ENCODE measurements at places on chromosomes 13 and 19. TPM values are rescaled to one million over a fixed set of nuclear protein-coding genes. Genes with fewer than 3 reads are reported as not detected.

DNA sequence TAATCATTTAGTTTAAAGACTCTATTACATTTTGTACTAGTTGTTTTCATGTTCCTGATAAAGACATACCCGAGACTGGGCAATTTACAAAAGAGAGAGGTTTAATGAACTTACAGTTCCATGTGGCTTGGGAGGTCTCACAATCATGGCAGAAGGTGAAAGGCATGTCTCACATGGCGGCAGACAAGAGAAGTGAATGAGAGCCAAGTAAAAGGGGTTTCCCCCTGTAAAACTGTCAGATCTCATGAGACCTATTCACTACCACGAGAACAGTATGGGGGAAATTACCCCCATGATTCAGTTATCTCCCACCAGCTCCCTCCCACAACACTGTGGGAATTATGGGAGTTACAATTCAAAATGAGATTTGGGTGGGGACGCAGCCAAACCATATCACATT is 129.2 kb downstream of the PAN3 start:
- no peak overlapping the region for H3K27ac ChIP-seq
- peaks cover 8% of the 10 kb centered on the region for H3K36me3 ChIP-seq

DNA sequence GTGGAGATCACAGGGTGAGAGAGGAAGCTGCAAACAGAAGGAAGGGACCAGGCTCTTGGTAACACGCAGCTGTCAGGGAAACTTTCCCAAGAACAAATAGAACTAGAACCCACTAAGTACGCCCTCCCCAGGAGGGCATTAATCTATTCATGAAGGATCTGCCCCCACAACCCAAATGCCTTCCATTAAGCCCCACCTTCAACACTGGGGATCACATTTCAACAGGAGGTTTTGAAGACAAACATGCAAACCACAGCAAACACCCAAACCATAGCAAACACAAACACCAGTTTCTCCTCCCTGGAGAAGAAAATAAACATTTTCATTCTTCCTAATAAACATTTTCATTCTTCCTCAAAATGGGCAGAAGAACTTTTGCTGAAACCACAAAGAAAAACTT is 329.6 kb downstream of the EFNB2 start:
- no peaks in the 10 kb centered on the region for H3K27me3 ChIP-seq
- H3K27ac ChIP-seq: no peak overlapping the region
- H3K4me1 ChIP-seq: peaks cover 2% of the 10 kb centered on the region
- no peak for DNase-seq
- H3K4me3 ChIP-seq: no peak overlapping the region

DNA sequence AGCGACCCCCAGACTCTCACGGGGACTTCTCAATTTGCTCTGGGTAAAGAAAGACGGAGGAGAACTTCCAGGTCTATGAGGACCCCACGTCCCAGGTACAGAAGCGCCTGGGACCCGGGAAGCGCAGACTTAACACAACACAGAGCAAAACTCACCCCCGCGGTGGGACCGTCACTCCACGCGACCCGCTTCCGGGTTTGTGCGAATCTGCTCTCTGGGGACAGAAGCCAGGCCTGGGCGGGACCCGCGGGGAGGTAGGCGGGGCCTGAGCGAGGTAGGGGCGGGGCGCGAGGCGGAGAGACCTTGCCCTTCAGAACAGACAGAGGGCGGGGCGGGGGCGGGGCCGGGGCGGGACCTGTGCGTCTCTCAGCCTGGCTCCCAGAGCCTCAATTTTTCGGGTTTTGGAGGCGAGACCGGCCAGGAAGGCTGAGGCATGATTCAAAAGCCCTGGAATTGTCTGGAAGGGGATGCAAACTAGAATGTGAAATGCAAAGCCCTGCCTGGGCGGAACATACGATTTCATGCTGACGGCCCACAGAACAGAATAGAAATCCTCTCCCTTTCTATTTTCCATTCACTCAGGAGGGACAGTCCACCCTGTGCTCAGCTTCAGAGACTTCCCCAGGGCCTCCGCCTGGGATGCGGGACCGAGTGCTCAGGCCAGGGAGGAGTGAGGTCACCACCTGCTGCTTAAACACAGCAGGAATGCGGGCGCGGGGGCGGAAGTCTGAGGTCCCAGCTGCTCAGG is 19.3 kb upstream of the ZNF888 start:
- peak overlapping the region; percentile 74 for H3K4me3 ChIP-seq
- peak overlapping the region; percentile 62 for H3K27ac ChIP-seq
- no peaks in the 10 kb centered on the region for H3K36me3 ChIP-seq
- H3K27me3 ChIP-seq: no peaks in the 10 kb centered on the region
- peak; percentile 75 for DNase-seq
- H3K4me1 ChIP-seq: no peaks in the 10 kb centered on the region

The ZNF563 gene
- total RNA-seq: 2.0 TPM
